ENCODE measurements at places on chromosomes 13 and 19.
A peak's percentile ranks its signal among the peaks of the same experiment; 100 is the strongest.

- DNase-seq: no peak
These were observed 280.6 kb downstream of the DCLK1 start for GRCh38 chr13:35850569-35850968.

DNA sequence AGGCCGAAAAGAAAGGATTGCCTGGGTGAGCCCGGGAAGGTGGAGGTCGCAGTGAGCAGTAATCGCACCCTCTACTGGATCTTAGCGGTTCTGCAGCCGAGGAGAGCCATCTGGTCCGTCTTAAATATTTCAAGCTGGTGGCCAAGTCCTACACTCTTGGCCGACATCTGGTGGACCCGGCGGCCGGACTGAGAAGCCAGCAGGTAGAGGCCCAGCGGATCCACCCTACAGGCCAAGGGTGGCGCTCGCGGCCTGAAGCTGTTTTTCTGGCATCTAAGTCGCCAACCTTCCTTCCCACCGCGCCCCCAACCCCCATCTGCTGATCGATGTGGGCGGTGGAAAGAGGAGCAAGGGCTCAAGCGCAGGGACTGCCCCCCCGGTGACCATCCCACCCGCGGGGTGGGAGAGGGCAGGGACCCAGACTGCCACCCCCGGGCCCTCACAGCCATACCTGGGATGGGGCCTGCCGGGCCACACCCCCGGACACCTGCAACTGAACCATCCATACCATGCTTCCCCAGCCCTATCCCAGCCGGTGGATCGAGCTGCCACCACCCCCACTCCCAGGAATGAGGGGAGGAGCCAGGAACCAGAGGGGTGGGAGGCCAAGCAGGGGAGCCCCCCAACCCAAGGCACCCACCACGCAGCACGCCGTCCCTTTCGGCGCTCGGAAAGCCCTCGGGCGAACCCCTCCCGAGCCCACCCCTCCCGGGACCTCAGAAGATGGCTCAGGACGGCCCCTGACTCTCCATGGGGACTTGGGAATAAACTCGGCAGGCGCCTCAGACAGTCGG, 46.3 kb upstream of the ZNF730 start:
- DNase-seq: no peak

- no peak for DNase-seq
These were observed 97.8 kb downstream of the RNF17 start for GRCh38 chr13:24861617-24862362.

- no peak for DNase-seq
These were observed 29.7 kb upstream of the CYSLTR2 start for GRCh38 chr13:48624016-48624415.

DNA sequence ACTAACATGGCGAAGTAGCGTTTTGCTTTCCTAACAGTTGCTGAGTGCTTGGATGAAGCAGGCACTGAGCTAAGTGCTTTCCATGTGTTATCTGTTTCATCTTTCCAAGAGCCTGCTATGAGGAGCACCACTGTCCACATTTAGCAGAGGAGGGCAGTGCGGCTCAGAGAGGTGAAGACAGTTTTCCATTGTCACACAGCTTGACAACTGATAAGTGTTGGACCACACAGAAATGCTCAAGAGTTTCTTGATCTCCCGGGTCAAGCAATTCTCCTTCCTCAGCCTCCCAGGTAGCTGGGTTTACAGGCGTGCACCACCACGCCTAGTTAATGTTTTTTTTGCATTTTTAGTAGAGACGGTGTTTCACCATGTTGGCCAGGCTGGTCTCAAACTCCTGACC, 6.8 kb upstream of the CRTC1 start:
- DNase-seq: no peak

DNA sequence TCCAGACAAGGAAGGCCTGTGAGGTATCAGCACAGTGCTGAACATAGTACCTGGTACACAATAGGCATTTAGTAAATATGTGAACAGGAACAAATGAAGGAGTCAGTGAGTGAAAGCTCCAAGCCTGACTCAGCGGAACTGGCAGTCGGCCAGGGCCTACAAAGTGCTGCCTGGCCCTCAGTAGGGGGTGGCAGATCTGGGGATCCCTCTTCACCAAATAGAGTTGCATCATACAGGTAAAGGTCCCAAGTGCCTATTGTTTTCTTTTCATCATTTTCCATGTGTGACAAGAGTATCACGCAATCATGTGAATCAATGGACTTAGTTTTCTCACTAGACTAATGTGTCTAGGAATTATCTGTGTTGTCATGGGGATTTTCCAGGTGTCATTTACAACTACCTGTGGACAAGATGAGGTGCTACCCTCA, 9.2 kb downstream of the CYP2B6 start:
- DNase-seq: no peak

DNA sequence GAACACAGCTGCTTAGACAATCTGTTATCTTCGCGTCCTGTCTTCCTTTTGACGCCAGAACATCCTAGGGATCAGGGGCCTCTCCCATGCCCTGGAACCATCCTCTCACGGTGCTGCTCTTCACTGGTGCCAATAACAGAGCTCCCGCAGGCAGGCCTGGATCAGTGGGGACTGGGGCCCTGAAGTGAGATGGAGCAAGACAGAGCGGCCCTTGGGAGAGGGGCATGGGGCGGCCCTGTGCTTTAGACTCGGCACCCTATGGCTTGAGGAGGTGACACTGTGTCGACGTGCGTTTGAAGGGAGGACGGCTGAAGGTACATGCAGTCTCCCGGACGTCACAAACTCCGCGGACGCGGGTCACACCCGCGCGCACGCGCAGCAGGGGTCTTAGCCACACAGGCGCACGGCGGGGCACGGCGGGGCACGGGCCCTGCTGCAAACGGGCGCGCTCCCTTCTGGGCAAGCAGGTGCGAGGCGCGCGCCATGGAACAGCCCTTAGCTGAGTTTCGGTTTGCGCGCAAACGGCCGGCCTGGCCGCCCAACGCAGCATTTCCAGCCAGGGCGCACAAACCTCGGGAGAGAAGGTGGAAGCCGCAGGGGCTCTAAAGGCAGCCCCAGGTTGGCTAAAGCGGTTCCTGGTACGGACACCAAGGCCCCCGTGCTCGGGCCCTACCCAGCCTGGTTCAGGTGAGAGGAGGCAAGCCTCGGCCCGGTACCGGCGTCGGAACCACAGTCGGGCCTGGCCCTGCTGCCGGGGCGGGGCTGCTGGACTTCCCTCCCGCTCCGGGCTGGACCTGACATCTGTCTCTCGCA, 16.5 kb upstream of the RNF17 start:
- no peak for DNase-seq

GRCh38 chr13:21033212-21033840, 28.1 kb downstream of the LATS2 start:
- no peak for DNase-seq

- DNase-seq: no peak
These were observed 2.9 kb downstream of the C13orf46 start for GRCh38 chr13:113970810-113971470.

DNA sequence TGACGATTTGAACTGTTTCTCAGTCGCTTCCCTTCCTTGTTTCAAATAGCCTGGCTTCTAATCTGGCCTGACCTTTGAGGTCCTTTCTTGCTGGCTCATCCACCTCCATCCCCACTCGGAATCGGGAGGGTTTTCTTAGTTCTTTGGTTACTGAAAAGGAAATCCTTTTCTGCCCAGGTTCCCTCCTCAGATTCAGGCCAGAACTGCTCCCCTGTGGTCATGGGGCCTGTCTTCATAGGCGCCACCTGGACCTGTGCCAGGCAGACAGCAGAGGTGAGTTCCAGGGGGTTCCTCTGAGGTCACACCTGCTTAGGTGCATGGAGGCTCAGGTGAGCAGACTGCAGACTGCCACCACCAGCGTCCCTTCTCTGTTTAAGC, 62.4 kb downstream of the AKAP11 start:
- DNase-seq: no peak

GRCh38 chr19:51120160-51120559, 4.5 kb upstream of the SIGLEC9 start:
- no peak for DNase-seq

DNA sequence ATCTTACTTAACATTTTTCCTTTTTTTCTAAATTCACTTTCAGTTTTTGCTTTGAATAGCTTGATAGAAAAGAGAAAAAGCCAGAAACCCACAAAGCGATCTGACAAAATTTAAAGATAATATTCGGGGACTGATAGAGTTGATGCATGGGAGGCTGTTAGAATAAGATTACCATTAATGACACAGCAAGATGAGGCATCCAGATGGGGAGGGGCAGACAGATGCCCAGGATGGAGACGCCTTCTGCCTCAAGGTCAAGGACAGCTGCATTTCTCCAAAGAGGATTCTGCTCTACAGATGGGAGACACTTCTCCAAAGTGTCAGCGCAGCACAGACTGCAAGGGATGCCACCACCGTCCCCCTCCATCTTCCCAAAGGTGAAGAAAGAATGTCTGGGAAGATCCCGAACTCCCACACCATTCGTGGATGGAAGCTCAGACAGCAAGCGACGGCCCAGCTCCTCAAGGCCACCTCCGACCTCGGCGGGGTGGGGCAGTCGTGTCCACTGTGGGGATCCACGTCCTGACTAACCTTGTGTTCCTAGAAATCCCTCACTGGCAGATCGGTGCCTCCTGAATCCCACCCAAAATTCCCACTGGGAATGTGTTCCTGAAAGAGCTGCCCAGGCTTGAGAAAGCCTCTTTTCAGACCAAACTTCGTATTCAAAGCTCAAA, 32.9 kb downstream of the NAXD start:
- no peak for DNase-seq

DNA sequence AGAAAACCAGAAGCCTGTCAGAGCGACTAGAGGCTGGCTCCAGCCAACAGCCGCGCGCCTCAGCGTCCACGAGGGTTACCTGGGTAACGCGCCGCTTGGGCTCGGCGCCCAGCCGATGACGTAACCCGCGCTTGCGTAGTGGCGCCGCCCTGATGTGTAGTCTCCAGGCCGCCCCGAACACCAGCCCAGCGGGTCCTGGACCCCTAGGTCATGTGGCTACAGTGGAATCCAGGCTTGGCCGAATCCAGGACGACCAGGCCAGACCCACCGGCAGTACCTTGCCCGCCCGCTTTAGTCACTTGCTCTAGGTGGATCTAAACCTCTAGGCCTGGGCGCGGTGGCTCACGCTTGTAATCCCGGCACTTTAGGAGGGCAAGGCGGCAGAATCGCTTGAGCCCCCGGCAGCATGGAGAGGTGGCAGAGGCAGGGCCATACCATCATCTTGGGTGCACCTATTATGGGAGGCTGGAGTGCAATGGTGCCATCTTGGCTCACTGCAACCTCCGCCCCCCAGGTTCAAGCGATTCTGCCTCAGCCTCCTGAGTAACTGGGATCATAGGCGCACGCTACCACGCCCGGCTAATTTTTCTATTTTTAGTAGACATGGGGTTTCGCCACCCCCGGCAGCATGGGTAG, 7.2 kb upstream of the ZNF606 start:
- no peak for DNase-seq

DNA sequence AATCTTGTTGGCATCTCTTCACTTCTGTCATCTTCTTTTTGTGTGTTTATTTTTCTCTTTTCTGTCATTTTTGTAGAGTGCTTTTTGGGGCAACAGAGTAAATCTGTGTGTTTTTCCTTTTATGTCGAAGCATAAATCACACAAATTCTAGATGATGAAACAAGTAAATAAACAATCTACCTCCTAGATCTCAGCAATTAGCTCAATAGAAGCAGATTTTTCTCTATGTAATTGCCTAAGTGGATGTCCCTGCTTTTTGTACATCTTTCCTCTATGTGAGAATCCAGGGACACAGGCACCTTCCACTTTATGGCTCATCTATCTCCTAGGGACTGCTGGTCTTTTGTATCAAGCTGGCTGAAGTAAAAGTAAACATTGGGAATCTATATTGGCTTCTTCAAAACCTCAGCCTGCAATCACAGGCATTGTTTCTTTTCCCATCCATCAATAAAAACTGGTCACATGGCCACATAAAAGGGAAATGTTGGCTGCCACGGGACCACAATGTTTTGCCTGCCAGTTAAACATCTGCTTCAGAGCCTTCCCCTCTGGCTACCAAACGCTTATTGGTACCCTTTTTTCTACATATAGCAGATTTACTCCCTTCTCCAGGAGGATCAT, 323.8 kb downstream of the LMO7 start:
- no peak for DNase-seq

GRCh38 chr19:28242317-28242927, 970.5 kb downstream of the UQCRFS1 start:
- DNase-seq: peak; percentile 20

- DNase-seq: no peak
These were observed 42.3 kb downstream of the DEDD2 start for GRCh38 chr19:42174958-42175734.

GRCh38 chr13:25377244-25377962, 5.6 kb downstream of the ATP8A2 start:
- no peak for DNase-seq

DNA sequence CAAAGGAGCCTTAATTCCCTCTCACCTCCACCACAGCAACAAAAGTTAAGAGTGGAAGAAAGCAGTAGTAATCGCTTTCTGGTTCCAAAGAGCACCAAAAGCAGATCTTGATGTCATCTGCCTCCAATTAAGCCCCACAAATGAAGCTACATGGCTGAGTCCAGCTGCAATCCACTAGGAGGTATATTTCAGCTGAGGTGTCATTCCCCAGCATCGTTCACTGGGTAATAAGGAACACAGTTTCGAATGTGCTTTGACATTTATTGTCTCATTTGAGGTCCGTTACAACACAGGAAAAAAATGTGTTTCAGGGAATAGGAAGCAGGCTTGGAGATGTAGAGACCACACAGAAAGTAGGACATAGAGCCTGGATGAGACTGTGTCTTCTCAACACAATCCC, 190.4 kb downstream of the DCLK1 start:
- no peak for DNase-seq

DNA sequence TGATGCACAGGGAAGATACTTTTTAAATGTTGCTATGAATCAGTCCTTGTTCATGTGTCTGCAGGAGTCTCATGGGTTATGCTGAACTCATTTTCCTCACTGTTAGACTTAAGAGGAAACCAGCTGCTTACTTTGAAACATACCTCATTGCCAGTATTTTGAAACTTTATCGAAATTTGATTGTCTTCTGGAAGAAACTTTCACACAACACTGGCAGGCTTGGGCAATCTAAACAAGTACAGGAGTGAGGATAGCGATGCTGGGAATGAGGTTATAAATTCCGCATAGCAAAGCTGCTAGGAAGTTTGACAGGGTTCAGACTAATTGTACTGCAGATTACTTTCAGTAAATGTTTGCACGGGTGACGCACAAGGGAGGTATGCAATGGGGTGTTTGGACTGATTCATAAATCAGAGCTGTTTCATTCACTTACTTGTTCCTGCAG, 245.7 kb downstream of the DNAJC15 start:
- no peak for DNase-seq

DNA sequence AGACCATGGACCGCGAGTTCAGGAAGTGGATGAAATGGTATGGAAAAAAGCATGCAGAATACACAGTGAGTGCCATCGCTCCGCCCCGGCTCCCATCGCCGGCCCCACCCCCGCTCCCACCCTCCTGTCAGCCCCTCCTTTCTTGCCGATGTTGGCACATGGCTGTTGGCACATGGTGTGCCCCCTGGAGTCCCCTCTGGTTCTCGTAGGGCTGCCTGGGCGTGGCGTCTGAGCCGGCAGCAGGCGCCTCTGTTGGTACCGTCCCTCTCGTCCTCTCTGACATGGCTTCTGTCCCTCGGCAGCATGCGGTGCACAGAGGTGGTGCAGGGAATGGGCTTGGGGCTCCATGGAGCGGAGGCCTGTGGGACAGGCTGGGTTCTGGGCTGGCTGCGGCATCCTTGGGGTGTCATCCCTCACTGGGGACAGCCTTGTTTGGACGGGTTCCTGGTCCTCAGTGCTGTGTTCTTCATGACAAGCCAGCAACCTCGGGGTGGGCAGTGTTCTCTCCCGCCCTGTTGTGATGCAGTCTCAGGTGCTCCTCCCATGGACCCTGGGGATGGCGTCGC, 30.9 kb downstream of the DOT1L start:
- DNase-seq: no peak

GRCh38 chr13:65964672-65965071, 1265.5 kb downstream of the PCDH9 start:
- no peak for DNase-seq
